ENCODE measurements at places on chromosomes 5 and 9. TPM values are rescaled to one million over a fixed set of nuclear protein-coding genes. Genes with fewer than 3 reads are reported as not detected.

MOB3B gene
- 3.1 TPM for total RNA-seq

PCDHA9 gene
- not detected for total RNA-seq

LCN2 gene
- 221 TPM for total RNA-seq

SLC4A9 gene
- total RNA-seq, result 0.08 TPM

ANKDD1B gene
- total RNA-seq, result 0.44 TPM

PAX5 gene
- total RNA-seq, result not detected

IFNA13 gene
- not detected for total RNA-seq

ETF1 gene
- 81.0 TPM for total RNA-seq

CYLC2 gene
- not detected for total RNA-seq

SPINK6 gene
- total RNA-seq, result not detected

Data from HT-29 (cell line).